Caki2 (cell line): ENCODE measurements at places on chromosomes 13 and 19.

DNA sequence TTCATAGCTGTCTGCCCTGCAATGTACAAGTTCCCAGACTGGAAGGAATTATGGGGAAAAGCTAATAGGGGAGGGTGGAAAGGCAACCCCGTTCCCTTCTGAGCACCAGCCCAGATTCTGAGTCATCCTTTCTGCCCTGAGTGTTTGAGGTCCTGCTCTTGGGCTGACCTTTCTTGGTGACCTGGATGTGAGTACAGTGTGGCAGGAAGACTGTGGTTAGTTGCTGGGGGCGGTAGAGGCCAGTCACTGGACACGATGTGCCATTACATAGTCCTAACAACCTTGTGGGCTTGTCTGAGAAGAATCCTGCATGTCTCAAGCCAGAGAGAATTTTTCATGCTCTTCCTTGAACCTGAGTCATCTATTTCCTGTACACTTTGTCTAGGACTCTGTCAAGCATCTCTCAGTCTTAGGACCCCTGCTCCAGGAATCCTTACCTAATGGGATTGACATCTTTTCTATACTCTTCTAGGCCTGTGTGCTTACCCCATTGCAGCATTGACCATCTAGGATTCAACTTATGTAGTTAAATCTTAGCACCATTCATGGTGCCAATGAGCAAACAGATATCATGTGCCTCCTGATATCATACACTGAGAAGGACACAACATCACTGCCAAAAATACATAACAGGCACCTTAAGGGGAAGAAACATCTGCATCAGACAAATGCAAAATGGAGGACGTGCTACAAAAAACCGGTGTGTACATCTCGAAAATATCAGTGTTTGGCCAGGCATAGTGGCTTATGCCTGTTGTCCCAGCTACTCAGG is 8.1 kb upstream of the ANGPTL4 start:
- DNase-seq = peak; percentile 87

DNA sequence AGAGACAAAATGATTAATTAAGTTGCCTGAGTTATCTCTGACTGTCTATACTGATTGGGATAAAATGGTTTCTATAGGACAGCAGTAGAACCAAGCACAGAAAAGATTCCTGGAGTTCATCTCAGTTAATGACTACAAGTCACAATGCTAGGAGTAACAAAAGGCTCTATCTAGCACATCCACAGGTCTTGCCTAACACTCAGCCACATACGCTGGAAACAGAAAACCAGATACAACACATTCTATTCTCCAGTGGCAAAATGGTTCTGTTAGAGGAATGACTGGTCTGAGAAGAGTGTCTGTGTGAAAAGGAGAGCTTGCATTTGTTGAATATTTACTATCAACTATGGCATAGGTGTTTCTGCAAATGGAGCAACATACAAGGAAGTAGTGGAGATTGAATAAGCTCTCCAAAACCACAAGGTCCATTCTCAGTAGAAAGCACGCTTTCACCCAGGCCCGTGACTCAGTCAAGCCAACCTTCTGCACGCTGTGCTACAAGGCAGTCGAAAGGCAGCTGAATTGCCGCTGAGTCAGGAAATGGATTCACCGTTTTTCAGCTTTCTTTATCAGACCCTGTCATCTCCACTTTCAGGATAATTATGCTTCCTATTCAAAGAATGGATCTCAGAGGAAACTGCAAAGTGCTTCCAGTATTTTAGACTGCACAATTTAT is 761.5 kb downstream of the EFNB2 start:
- peak; percentile 81 for DNase-seq

GRCh38 chr13:61954092-61954491 is 538.4 kb upstream of the PCDH20 start:
- DNase-seq = peak; percentile 10

- DNase-seq = peak; percentile 98
Observed at GRCh38 chr13:99655351-99656091, 154.2 kb downstream of the TM9SF2 start.

DNA sequence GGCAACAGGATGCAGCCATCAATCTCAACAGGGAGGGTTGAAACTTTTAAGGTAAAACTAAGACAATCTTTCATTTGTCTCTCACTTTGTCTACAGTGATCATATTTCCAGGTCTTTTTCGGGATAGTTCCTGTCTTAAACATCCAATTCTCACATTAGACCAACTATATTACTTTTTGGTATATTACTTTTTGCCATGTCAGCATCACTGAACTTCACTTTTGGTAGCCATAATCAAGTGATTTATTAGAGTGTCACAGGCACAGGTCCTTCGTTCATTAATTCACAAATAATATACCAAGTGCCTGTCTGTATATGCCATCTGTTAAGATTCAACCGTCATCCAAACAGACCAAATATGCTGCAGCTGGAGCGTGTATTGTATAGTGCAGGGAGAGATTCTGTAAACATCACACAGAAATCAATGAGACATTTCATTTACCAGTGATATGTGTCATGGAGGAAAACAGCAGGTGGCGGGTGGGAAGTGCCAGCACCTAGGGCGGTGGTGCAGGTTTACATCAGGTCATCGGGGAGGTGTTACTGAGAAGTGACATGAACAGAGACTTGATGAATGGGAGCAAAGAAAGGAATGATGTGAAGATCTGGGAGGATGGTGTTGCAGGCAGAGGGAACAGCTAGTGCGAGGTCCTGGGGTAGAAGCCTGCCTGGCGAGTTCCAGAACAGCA is 24.9 kb downstream of the ARHGEF7 start:
- DNase-seq = no peak

GRCh38 chr19:50644315-50644915 is 4.7 kb upstream of the SYT3 start:
- no peak for DNase-seq
